ENCODE measurements at places on chromosomes 11 and 22.

DNA sequence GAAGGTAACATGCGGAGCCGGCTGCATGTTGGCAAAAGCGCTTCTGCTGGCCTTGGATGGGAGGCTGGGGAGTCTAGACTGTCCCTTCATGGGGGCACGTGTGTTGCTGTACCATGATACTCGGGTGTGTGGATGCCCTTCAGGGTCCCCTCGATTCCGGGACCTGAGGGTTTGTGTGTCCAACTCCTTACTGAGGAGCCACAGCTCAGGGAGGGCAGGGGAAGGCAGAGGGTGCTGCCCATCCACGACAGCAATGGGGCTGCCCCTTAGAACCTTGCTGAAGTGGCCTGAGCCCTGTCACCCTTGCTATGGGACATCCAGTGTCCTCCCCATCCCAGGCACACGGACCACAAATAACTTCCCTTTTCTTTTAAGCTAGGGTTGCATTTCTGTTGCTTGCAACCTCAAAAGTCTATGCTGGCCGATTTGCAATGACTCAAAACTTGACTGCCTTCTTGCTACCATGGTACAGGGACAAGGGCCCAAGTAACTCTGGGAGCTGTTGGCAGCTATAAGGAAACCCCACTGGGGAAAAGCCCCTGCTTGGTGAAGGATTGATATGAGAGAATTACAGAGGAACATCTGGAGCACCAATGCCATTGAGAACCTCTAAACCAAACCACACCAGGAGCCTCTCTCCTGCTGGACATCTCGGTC is 43.8 kb downstream of the RTL6 start:
- no peak for DNase-seq

GRCh38 chr11:45180179-45180847 is 33.9 kb downstream of the PRDM11 start:
- peak; percentile 17 for DNase-seq

DNA sequence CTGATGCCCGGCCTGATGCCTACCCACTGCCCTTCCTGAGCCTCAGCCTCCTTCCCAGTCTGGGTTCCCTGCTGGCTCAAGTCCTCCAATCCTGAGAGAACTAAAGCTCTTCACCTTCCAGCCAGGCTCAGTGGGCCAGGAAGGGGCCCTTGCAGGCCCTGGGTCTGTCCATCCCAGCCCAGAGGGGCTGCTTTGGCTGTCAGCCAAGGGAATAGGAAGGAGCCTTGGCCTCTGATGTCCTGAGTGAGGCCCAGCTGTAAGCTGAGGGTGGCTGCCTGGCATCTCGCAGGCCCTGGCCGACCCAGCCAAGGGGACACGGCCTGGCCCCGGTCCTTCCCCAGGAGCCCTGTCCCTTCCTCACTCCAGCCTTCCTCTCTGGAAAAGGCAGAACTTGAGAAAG is 83.4 kb downstream of the DHCR7 start:
- DNase-seq, result no peak

DNA sequence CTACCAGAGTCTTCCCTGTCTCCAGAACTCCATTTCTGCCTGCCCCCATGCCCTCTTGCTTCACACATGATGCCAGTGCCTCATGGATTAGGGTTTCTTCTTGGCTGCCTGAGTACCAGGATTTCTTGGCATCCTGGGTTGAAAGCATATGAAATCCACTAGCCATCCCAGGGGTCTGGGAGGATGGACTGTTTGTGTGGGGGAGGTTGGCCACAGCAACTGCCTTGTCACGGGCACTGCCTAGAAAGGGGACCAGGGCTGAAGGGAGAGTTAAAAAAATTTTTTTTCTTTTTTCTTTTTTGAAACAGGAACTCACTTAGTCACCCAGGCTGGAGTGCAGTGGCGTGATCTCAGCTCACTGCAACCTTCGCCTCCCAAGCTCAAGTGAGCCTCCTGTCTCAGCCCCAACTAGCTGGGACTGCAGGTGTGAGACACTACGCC is 4.2 kb downstream of the USP35 start:
- no peak for DNase-seq

DNA sequence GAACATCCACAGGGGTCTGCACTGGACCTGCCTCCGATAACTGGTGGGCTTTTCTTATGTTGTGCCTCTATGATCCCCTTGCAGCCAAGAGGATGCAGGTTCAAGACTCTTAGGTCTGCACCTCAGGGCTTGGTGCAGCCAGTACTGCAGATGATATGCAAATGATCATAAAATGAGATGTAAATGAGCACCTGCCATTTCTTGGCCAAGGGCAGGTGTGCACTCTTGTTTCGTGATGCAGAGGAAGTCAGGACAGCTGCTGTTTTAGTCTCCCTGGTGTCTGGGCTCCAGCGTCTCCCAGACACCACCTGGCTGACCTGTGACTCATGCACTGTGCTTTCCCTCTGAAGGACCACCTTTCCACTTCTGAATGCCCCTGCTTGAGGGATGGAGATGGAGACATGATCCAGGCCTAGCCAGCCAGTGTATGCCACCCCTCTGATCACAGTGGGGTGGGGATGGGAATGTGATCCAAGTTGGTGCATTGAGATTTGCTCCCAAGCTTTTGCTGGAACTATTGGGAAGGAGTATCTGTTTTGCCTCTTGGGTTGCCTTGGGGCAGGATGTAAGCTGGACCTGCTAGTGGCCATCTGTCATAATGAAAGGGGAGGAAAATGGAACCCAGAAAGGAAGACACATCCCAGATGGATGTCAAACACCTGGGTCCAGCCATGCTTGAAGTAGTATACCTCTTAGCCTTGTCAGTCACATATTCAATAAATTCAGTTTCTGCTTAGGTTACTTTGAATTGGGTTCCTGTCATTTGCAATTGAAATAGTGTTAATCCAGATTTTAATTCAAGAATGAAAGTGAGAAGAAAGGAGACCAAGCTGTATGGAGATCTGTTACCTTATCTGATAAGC is 3.3 kb upstream of the KCNJ11 start:
- no peak for DNase-seq

- DNase-seq, result no peak
Observed at GRCh38 chr22:36541831-36542411, 13.0 kb upstream of the EIF3D start.

DNA sequence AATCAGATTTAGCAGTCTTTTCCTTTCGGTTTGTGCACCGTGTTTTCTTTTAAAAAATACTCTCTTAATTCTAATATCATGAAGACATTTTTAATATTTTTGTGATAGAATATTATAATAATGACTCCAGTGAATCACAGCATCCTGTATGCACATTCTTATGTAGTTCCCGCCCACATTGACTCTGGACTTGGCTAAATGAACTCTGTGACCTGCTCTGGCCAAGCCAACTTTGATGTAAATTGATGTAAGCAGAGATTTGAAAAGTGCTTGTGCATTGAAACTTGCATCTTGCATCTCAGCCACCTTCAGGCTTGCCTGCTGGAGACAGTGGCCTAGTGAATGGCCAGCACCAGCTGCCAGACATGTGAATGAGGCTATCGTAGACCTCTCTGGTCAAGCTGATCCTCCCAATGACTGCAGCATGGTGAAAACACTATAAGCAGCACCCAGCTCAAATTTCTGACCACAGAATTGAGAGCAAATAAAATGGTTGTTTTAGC is 29.2 kb upstream of the PGM2L1 start:
- no peak for DNase-seq

DNA sequence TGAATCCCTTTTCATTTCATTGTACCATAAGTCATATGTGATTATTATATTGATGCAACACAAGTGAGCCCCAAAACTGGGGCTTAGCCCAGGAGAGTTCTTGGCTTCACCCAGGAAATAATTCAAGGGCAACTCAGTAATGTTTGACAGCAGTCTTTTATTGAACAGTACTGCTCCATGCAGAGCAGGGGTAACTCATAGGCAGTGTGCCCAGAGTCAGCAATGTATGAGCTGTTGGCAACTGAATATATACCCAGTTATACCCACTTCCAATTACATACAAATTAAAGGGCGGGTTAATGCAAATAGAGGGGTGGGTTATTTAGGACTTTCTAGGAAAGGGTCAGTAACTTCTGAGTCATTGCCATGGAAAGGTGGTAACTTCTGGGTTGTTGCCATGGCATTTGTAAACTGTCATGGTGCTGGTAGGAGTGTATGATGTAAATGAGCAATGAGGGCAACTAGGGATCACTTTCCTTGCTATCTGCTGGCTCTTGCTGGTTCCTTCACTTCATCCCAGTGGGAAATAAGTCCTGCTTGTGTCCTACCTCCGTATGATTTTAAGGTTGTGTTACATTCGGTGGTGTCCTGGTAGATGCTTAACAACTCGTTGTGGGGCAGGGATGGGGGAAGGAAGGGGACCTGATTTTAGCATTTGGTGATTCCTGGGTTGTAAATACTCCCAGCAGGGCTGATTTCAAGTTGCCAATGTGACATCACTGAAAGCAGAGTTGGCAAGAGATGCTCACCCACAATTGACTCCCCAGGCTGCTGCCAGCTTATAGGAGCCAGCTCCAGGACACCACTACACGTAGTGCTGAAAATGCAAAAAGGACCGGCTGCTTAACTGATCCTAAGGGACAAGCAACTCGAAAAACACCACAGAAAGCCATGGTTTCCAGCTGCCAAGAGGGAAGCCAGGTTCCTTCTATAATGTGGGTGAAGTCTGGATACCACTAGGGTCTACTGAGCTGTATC is 70.1 kb downstream of the SYT9 start:
- DNase-seq, result peak; percentile 43

DNA sequence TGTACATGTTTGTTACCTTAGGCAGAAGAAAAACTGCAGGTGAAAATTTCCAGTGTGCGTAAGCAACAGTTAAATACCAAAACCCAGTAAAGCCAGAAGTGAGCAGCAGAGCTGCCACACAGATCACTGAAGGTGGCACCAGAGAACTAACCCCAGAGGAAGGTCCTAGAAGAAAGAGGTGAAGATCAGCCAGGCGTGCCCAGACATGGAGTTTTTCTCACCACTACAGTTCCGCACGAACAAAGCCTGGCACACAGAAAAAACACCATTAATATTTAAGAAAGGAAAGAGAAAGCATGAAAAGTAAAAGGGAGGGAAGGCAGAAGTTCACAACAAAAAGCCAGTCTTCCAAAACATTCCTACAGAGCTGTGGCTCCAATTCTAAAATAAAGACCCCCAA is 60.7 kb downstream of the STK33 start:
- DNase-seq, result no peak

- peak; percentile 14 for DNase-seq
Observed at GRCh38 chr11:12724301-12725054, 50.3 kb downstream of the TEAD1 start.

DNA sequence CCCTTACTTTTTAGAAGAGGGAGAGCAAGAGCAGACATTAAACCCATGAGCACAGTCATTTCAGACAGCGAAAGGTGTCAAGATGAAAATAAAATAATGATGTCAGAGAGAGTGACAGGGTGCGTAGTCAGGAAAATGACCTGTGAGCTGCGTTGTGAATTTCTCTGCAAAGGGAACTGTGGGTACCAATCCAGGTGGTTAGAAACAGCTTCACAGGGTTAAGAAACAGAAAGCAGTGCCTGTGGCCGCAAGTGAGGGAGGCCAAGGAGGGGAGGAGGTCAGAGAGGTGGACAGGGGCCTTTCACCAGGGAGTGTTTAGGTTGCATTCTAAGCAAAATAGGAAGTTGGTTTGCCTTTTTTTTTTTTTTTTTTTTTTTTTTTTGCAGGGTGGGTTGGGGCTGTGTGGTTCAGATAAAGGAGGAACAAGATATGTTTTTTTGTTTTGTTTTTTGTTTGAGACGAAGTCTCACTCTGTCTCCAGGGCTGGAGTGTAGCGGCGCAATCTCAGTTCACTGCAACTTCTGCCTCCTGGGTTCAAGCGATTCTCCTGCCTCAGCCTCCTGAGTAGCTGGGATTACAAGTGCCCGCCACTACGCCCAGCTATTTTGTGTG is 7.9 kb downstream of the TIGD3 start:
- DNase-seq, result no peak

GRCh38 chr11:843818-844692 is 1.4 kb downstream of the TSPAN4 start:
- no peak for DNase-seq

GRCh38 chr22:27834364-27835185 is 33.0 kb upstream of the MN1 start:
- no peak for DNase-seq

GRCh38 chr11:35427071-35427470 is 7.7 kb upstream of the SLC1A2 start:
- DNase-seq, result peak; percentile 71

DNA sequence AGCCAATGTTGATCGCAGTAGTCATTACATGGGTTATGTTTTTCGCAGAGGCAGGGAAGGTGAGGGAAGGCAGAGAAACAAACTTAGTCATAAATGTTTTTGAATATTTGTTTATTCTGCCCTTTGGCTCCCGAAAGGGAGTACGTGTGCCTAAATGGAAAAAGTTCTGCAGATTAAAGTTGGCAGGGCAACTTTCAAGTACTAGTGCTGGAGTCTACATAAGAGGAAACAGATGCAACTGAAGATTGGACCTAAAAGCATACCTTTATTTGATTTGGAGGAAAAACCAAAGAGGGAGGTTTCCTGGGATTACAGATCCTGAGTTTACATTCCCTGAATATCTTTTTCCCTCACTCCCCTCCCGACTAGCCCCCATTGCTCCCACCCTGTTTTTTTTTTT is 5.7 kb downstream of the HSD17B12 start:
- no peak for DNase-seq

Measured in Ammon's horn (tissue), 1 donor.